ENCODE measurements at places on chromosomes 3 and 15. TPM values are rescaled to one million over a fixed set of nuclear protein-coding genes. Genes with fewer than 3 reads are reported as not detected.
A peak's percentile ranks its signal among the peaks of the same experiment; 100 is the strongest.

The PXK gene
- 13.3 TPM for total RNA-seq

The FAM81A gene
- 2.8 TPM for total RNA-seq

The LYZL4 gene
- not detected for total RNA-seq

The TRANK1 gene
- total RNA-seq = 0.91 TPM

The CILP gene
- total RNA-seq = not detected

The ZIC1 gene
- 10.9 TPM for total RNA-seq

The TMCO5A gene
- total RNA-seq = not detected

DNA sequence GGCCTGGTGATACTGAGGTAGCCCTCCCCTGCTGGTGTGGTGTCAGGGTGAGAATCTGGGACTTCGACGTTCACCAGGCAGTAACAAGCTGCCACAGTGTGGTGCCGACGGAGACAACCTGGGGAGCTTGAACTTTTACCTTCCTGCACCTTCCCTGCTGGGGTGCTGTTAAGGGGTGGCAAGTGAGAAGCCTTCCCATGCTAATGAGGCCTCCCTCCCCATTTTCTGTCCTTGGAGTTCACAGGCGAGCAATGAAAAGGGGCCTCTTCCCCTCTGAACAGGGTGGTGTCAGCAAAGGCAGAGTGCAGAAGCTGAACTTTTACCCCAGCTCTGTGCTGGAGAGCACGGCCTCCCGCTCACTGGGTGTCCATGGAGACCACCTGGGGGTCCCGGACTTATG is 13.5 kb downstream of the MAGEL2 start:
- DNase-seq = no peak

DNA sequence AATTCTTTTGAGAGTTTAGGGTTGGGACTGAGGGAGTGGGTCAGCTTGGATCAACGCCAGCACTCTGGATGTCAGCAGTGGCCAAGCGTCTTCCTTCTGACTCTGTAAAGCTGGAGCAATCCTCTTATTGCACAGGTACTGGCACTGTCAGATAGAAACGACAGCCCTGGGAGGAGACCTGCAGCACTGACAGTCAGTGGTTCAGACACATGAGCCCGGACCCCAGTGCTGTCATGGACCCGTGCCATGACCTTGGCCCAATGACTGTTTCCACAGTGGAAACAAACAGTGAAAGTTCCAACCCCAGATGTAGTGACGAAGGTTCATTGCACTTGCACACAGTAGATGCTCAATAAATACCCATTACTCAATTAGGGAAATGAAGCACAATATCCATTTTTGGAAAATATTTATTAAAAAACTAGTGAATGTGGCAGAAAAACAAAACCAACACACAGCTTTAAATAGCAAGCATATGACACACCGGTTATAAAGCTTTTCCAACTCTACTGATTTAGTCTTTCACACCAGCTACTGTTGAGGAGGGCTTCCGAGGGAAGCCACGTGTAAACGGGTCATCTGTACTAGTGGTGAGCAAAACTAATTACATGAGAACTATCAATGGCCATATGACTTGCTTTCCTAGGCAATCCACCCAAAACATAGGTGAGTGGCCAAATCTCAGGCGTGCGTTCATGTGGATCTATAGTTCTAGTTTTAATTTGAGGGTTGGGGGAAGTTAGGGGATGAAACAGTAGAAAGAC is 22.1 kb downstream of the SIAH2 start:
- no peak for DNase-seq

- DNase-seq = no peak
Observed at GRCh38 chr3:157410945-157411344, 25.7 kb upstream of the PTX3 start.

- DNase-seq = no peak
Observed at GRCh38 chr15:79002581-79002980, 57.7 kb upstream of the CTSH start.

DNA sequence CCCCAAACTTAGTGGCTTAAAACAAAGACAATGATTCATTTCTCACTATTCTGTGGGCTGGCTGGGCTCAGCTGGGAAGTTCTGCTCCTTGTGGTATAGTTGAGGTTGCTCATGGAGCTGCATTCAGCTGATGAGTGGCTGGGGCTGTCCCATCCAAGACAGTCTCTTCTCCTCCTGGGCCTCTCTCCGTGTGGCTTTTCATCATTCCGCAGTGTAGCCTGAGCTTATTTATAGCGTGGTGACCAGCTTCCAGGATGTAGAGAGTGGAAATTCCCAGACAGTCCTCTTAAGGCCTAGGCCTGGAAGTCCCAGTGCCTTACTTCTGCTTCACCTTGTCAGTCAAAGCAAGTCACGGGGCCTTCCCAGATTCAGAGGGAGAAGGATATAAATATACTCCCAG is 136.7 kb upstream of the DAZL start:
- peak; percentile 49 for DNase-seq

DNA sequence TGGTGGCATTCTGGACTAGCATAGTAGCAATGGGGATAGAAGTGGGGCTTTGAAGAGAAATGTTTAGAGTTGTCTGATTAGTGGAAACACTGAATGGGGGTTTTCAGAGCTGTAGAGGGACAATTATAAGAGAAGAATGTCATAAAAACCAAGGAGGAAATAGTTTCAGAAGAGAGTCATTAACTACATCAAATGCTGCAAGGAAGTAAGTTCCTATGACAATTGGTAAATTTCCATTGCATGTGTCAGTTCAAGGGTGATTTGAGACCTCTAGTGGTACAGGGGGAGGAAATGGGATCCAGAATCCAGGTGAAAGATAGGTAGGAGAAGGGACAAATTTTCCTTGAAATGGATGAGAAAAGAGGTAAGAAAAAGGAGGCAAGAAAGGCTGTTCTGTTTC is 68.3 kb upstream of the TBC1D5 start:
- DNase-seq = no peak

DNA sequence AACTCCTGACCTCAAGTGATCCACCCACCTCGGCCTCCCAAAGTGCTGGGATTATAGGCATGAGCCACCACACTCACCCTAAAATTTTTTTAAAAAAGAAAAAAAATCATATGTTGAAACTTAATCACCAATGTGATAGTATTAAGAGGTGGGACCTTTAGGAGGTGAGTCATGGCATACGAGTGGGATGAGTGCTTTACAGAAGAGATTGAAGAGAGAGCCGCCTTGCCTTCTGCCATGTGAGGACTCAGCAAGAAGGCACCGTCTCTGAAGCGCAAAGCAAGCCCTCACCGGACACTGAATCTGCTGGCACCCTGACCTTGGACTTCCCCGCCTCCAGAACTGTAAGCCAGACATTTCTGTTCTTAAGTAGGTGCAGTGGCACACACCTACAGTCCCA is 5.5 kb downstream of the ARPIN start:
- no peak for DNase-seq
